ENCODE measurements at places on chromosomes 13 and 19. TPM values are rescaled to one million over a fixed set of nuclear protein-coding genes. Genes with fewer than 3 reads are reported as not detected.

DNA sequence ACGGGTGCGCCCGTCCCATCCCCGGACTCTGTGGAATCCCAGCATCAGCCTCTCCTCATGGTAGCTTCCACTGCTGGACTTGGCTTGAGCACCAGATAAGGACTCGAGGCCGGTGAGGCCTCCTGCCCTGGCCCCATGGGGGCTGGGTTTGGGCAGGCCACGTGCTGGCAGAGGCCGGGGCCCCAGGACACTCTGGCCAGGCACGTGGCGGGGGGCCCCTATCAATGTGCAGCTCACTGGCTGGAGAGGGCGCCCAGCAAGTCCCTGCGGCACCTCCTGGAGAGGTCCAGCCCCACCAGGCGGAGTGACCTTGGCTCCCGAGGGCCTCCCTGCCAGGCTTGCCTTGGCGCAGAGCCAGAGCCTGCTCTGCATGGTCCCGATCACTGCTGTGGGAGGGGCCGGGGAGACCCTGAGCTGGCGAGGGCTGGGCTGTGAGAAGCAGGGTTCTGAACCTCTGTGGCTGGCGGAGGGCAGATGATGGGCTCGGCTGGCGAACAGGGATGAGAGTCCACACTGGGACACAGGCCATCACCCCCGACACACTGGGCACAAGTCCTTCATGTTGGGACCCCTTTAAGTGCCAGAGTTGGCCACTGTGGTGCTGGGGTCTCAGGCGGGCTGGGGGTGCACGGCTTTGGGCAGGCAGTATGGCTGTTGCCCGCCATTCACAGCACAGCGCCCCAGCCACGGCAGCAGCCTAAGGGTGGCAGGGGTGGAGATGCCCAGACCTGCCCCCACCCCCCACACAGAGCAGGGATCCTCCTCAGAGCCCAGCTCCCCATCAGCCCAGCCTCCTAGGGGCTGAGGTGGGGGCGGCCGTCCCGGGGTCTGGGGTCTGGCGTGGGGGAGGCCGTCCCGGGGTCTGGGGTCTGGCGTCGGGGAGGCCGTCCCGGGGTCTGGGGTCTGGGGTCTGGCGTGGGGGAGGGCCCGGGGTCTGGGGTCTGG is 19.1 kb downstream of the CEBPG start:
- peak; percentile 78 for DNase-seq

The ACER1 gene
- not detected for total RNA-seq

DNA sequence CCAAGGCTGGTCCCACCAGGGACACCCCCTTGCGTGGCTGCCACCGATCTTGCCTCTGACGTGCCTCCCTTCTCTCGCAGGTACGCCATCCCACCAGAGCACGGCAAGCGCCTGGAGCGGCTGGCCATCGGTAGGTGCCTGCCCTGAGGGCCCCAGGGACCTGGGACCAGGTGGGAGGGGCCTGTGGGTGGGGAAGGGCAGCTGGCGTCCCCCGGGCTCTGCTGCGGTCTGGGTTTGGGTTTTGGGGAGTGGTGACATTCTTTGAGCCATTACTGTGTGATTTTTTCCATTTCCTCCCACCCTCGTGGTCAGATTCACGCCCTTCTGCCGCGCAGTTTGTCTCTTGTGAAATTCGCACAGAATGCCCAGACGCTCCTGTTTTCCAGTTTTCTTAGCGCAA is 102.0 kb downstream of the KDM4B start:
- DNase-seq: no peak

DNA sequence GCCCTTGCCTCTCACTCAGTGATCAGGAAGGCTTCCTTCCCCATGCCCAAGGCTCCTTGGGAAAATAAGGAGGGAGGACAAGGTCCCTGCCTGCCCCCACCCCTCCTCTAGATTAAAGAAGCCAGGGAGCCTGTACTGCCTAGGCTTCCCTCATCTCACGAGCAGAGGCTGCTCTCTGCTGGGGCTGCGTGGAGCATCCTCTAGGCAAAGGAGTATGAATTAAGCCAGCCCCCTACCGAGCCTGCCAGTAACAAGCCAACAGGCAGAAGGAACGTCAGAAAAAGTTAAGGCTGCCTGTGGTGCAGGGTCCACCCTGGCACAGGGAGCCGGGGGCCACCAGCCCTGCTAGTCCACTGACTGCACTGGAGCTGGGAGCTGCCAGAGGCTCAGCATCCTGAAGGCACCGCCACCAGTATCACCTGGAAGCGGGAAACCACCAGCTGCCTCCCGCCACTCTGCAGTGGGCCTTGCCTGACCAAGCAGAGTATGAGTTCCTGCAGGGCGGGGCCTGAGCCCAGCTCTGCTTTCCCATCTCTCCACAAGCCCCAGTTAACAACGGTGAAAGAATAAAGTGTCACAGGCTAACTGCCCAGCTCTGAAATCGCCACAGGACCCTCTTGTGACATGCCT is 6.8 kb downstream of the NAPA start:
- DNase-seq: no peak

The PLK5 gene
- total RNA-seq: not detected

DNA sequence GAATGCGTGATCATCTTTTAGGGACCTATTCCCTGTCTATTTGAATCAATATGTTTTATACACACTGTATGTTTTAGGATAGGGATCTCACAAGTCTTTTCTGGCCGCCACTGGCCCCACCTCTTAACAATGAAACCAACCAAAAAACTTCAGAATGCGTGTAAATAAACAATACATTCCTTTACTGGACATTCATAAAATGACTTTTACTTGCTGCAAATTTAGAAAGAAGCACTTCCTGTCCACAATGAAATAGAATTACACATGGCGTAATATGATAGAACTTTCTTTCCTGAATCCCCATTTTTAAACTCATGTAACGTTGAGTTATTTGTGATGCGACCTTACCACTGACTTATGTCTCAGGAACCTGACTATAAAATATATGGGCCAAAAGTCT is 233.6 kb downstream of the SLITRK6 start:
- no peak for DNase-seq

GRCh38 chr13:92224825-92225224 is 826.4 kb downstream of the GPC5 start:
- DNase-seq: no peak

DNA sequence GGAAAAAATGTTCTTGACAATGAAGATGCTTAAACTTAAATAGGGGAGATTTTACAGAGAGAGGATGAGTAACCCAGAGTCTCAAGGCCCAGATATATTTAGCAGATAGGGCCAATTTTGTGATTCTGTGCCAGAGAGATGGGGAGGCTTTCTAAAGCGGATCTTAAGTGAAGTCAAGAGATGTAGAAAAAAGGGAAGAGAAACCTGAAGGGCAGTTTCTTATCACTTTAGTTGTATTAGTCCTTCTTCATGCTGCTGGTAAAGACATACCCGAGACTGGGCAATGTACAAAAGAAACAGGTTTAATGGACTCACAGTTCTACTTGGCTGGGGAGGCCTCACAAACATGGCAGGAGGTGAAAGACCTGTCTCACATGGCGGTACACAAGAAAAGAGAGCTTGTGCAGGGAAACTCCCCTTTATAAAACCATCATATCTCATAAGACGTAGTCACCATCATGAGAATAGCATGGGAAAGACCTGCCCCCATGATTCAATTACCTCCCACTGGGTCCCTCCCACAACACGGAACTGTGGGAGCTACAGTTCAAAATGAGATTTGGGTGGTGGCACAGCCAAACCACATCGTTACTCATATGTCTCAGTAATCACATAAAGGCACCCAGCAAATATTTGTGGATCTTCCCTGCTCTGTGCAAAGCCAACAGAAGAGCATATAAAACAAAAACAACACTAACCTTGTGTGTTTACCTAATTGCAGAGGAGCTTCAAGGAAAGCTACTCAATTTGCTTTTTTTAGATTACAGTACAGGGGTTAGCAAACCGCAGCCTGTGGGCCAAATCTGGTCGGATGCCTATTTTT is 102.6 kb upstream of the MYCBP2 start:
- no peak for DNase-seq

DNA sequence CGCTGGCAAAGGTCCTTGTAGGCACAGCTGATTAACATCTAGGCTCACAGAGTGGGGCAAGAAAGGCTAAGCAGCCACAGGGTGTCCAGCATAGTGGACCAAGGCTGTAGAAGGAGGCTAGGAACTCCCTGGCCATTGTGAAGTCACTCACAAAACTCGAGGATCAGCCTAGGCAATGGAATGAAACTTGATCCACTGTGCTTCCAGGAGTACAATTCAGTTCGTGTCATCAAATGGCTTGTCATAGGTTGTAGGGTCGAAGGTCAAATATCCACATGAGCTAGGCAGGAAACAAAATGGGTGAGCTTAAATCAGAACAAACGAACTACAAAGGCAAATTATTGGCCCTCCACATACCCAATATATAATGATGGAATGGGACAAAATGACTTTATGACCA is 4.4 kb upstream of the FAM187B start:
- DNase-seq: no peak

The ZNF626 gene
- 11.3 TPM for total RNA-seq

DNA sequence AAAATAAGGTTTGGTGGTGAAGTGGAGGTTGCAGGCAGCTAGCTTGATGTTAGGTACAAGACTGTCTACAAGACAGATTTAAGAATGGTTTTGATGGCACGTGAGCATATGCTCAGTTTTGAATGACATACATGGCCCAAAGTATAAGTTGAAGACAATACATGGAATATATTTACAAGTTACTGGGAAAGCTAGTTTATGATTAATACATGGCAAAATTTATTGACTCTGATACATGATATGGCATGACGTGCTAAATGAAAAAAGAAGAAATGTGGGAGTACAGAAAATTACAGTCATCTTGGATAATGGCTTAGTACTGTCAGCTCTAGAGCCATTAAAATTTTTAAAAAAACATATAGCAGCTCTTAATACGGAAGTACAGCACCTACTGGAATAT is 4.4 kb downstream of the KLF5 start:
- DNase-seq: no peak

The C19orf81 gene
- total RNA-seq: not detected

- DNase-seq: peak; percentile 64
Observed at GRCh38 chr19:55461974-55462626, 658 bp upstream of the ISOC2 start.

DNA sequence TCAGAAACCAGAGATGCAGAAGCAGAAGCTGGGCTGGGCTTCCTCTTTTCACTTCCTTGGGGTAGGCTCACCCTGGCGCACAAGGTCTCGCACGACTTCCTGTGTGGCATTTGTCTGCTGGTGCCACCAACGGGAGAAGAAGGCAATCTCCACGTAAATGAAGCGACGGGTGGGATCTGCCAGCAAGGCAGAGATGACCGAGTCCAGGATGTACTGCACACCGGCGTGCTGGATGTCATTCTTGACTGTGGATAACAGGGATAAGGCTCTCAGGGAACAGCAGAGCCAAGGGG is 1.3 kb downstream of the MAN2B1 start:
- DNase-seq: no peak

DNA sequence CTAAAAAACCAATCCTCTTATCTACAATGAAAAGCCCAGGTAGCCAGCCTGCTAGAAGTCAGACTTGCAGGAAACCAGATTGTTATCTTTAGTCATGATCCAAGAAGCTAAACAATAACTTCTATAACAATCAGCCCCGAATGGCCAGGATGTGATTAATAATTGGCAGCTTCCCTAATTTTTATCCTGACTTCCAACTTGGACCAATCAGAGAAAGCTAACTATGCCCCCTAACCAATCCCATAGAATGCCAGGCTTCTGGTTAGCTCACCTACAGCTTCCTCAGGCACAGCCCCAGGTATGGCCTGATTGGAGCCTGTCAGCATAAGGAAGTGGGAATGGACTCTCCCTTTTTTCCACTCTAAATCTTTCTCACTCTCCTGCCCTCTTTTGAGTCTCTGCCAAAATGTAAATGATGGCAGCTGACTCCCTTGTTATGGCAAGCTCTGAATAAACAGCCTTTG is 394.9 kb downstream of the DLEU7 start:
- DNase-seq: no peak

- no peak for DNase-seq
Observed at GRCh38 chr13:32033744-32034143, 2.2 kb downstream of the FRY start.

The FCAR gene
- total RNA-seq: not detected

The OR7D2 gene
- total RNA-seq: 0.44 TPM

- no peak for DNase-seq
Observed at GRCh38 chr13:104170980-104171555, 1104.9 kb upstream of the SLC10A2 start.

DNA sequence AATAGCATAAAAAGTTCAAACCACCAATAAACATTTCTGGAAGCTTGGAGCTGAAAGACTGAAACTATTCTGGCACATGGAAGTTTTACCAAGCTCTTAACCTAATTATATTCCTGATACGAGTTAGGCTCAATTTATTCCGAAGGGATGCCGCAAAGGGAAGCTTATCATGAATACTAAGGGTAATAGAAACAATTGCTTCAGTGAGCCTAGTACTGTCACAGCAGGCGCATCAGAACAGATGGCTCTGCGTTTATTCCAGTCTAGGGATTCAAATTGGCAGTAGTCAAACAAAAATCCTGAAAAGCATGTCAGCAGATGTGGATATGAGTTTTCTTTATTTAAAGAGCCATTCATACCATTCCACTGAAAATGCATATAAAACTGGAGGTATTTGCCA is 779.5 kb downstream of the GPC5 start:
- DNase-seq: no peak

- no peak for DNase-seq
Observed at GRCh38 chr13:109862627-109863026, 76.2 kb upstream of the IRS2 start.

The DNAJB1 gene
- total RNA-seq: 63.9 TPM

The ZNF431 gene
- total RNA-seq: 8.0 TPM

- peak; percentile 64 for DNase-seq
Observed at GRCh38 chr19:31338069-31338776, 11.0 kb downstream of the TSHZ3 start.

- no peak for DNase-seq
Observed at GRCh38 chr13:47415048-47415447, 518.2 kb upstream of the HTR2A start.

The ZNF285 gene
- 5.5 TPM for total RNA-seq

DNA sequence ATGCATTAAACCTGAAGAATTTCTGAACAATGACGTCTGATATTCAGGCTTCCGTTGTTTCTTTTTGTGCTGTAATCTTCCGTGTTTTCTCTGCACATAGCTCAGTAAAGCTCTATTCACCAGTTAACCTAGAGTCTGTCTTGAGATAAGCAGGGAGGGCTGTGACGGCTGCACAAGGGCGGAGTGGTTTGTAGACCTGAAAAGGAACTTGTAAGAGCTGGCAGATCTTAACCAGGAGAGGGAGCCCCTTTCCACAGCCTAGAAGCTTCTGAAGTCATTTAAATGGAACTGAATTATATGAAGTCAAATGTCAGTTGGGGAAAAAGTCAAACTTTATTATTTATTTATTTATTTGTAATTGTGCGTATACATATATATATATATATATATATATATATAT is 27.5 kb downstream of the DPRX start:
- no peak for DNase-seq
